ENCODE measurements at places on chromosomes 1 and 21.

DNA sequence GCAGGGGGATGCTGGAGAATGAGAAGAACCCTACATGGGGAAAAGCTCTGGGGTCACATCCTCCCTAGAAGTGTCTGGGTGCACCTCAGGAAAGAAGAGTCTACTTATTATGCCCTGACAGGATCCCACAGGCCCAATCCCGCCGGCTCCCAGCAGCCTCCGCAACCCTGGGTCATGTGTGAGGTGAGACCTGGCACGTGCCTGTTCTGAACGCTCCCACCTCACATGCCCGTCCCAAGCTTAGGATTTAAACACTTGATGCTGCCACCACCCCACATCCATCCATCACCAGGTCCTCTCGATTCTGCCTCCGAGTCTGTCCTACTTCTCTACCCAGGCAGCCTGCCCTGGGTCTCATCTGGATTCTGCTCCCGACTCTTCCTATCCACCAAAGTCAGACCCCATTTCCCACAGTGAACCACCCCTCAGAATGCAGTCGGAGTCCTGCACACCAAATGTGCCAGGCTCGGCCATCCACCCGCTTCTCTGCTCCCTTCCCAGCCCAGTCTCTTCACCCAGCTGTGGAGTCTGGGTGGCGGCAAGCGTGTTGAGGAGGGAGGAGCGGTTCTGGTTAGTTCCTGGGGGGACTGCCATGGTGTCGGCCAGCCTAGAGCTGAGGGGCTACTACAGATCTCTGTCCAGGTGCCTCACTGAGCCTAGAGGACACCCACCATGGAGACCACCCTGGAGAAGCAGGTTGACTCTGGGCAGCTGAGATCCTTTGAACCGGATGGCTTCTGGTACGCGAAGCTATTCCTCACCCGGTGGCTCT is 23.9 kb downstream of the SLC2A1 start:
- no peak for DNase-seq

GRCh38 chr1:201270616-201271390 is 12.5 kb upstream of the PKP1 start:
- no peak for DNase-seq

GRCh38 chr21:29725025-29725736 is 214.6 kb downstream of the GRIK1 start:
- no peak for DNase-seq

DNA sequence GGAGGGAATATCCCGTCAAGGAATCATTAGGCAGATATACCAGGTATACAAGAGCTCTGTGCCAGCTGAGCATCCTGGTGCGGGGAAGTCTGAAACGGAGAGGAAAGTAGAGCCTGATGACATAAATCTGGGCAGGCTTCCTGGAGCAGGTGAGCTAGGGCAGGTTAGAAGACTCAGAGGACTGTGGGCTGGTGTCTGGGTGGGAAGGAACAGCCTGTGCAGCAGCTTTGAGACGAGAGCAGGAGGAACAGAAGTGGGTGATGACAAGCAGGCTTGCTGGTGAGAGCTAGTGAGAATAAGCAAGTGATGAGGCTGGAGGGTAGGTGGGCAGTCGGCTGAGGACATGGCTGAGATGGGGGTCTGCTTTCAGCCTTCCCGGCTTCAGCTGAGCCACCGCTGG is 6.7 kb downstream of the CELSR2 start:
- no peak for DNase-seq

DNA sequence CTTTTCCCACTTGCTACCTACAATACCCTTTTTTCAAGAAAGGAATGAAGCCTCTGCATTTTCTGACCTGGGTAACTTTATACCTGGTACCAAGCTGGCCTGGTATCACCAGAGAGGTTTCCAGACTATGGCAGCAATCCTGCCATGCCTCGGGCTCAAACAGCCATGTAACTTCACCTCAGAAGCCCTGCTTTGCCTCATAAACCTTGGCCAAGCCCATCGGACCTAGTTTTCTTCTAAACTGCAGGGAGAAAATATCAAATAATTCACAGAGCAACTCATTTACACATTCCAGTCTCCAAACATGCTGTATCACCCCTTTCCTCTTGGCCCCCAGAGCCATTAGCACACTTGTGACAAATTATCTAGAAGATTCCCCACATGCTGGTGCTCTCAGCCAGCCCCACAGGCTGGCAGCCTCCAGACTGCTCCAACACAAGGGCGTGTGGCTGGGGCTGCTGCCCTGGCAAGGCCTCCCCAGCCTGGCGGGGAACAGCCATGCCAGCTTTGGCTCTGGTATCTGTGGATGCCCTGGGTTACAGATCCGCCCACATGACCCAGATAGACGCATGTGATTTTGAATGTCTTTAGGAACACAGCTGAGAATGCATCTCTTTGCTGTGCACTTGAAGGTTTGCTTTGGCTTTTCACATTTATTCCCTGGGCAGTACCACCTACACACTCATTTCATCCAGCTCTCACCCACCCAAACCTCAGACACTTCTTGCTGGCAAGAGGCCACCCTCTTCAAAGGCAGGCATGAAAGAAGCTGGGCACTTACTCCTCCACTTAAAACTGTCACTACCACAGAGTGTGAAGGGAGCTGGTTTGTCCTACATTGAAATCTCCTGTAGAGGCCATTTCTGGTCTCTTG is 70.0 kb upstream of the BCAR3 start:
- DNase-seq, result no peak

- DNase-seq, result no peak
Measured at GRCh38 chr1:45258059-45258650, 51.8 kb upstream of the ZSWIM5 start.

- DNase-seq, result no peak
Measured at GRCh38 chr1:40903106-40903505, 40.9 kb upstream of the CITED4 start.

- DNase-seq, result no peak
Measured at GRCh38 chr1:183215076-183215720, 29.1 kb downstream of the LAMC2 start.

- DNase-seq, result no peak
Measured at GRCh38 chr1:230031131-230031530, 35.9 kb upstream of the GALNT2 start.

GRCh38 chr1:200738949-200739651 is 407 bp downstream of the CAMSAP2 start:
- peak; percentile 14 for DNase-seq

- DNase-seq, result no peak
Measured at GRCh38 chr1:239125893-239126292, 260.5 kb upstream of the CHRM3 start.

DNA sequence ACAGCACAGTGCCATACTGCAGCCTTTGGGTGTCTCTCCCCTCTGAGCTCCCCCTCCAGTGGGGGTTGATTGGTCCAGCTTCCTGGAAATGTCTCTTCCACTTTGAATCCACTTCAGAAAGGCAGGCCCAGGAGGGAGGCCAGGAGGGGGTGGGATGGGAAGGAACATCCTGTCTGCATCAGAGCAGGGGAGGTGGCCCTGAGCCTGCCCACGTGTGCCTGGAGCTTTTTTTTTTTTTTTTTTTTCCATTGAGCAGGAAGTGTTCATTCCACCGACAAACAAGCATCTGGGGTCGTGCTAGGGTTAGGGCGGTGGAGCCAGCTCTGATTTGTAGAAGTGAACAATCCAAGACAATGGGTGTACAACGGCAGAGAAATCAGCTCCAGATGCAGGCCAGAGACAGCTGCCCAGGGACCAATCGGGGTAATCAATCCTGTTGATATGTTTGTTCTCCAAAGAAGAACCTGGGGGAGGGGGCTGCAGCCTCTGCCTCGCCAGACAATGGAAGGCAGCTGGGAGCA is 93.3 kb downstream of the SSBP3 start:
- no peak for DNase-seq

- DNase-seq, result no peak
Measured at GRCh38 chr1:35499652-35500176, 57.5 kb downstream of the KIAA0319L start.

DNA sequence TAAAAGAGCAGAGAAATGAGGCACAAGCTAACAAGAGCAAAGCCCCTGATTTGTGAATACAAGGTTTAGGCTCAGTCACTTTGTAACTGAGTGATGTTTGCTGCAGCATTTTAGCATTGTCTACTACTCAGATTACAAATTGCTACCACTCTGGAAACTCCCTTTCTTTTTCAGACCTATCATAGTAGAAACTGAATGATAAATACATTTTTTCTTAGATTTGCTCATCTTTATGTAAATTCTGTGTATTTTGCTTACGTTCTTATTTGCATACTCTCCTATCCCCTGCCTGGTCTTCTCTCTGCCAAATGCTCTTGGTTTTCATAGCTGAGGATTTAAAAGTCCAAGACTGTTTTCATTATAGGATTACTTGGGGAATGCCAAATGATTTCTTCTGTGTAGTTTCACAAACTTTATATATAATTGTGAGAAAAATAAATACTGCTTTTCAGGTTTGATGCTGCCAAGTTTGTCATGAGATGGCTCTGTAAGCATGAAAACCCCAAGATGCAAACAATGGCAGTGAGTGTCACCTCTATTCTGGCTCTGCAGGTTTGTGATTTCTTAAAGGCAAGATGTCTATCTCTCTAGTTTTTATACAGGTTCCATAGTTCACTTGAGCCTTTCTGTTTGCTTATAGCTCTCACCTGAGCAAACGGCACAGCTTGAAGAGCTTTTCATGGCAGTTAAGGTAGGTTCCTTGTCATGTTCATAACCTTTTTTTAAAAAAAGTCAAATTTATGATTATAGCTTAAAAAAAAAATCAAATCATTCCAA is 24.7 kb downstream of the ZYG11A start:
- no peak for DNase-seq

- no peak for DNase-seq
Measured at GRCh38 chr1:226541231-226541630, 7.3 kb upstream of the STUM start.

GRCh38 chr1:58921342-58921741 is 137.5 kb upstream of the JUN start:
- no peak for DNase-seq

GRCh38 chr21:33230545-33231324 is 997 bp downstream of the IFNAR2 start:
- no peak for DNase-seq

GRCh38 chr1:241857131-241857530 is 9.1 kb downstream of the EXO1 start:
- no peak for DNase-seq

- DNase-seq, result no peak
Measured at GRCh38 chr21:27213303-27213702, 246.4 kb upstream of the ADAMTS5 start.

GRCh38 chr1:216332003-216332402 is 91.2 kb downstream of the USH2A start:
- no peak for DNase-seq

GRCh38 chr1:90336552-90337324 is 341.8 kb downstream of the ZNF326 start:
- no peak for DNase-seq

GRCh38 chr21:40733024-40733397 is 113.9 kb downstream of the DSCAM start:
- no peak for DNase-seq

- no peak for DNase-seq
Measured at GRCh38 chr21:34545079-34545884, 33.3 kb upstream of the KCNE1 start.

DNA sequence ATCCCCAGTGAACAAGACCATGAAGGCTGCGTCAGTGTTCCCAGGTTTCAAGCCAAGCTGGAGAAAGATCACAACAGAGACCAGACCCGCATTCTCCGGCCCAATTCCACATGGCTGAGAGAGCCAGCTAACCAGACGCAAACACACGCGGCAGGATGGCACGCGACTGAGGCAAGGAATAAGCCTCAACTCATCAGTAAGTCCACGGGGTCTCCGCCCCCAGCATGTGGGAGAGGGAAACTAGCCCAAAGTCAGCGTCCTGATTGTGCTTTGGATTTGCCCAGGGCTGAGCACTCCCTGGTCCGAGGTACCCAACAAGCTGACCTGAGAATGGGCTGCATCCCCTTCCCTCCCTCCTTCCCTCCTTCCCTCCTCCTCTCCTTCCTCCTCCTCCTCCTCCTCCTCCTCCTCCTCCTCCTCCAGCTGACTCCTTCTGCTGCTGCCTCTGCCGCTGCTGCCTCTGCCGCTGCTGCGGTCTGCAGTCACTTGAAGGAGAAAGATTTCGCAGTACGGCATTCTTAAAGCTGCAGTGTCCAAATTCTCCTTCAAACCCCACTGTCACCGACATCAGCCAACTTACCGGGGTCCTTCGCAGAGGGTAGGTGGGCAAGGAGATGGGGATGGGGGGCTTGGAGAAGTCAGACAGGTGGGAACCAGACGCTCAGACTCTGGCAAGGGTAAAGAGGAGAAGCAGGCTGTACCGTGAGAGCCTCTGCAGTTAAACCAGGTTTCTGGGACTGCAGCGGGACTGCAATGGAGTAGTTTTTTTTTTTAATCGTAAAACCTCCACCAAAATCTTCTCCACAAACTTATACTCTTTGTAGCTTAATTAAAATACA is 33.0 kb upstream of the H6PD start:
- no peak for DNase-seq

- DNase-seq, result no peak
Measured at GRCh38 chr1:103256490-103256889, 148.2 kb upstream of the COL11A1 start.

DNA sequence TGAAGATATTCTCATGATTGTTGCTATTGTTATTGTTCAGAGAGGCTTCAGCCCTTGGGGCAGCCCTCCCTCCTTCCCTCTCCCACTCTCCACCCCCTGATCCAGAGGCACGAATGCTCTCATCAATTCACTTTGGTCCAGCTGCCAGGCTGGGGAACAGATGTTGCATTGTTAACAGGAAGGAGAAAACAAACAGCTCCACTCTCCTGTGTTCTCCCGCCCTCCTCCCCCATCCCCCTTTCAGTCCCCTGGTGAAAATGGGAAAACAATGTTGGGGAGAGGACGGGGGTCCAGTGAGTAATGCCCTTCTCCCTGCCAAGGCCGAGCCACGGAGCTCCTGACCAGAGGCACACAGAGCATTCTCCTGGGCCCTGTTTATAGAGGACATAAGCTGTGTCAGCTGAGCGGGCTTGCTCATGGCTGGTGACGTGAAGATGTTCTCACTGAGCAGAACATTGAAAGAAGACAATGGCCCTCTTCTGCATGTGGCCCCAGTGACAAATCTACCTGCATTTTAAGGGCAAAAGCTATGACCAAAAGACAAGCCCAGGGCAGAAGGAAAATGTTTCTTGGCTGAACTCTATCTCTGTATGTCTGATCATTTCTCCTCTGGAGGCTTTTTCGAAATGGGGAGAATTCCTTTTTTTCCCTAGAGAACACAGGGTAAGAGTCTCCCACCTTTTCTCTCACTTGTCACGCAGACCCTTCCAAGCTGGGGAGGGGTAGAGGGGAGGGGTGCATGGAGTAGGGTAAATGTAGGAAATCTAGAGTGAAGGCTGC is 111.7 kb downstream of the GLUL start:
- DNase-seq, result no peak
